ENCODE measurements at places on chromosomes 4 and X.

DNA sequence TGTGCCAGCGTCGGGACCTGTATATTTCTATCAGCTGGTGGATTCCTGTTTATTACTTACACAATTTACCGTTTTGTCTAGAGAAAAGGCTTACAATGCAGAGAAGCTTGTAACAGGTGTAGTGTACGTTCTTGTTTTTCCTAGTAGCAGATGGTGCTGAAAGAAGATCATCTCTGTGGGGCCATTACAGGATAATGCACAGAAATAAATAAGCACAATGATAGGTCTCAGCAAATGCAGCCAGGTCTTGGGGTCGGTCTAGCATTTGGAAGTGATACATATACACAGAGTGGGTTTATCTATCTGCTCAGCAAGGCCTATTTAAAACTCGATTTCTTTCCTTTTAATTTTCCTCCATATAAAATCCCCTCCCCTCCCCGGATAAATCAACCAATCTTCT, 180.9 kb upstream of the LCORL start:
- no peak for DNase-seq

- no peak for DNase-seq
These were observed 233.9 kb upstream of the GLRA2 start for GRCh38 chrX:14295426-14295825.

DNA sequence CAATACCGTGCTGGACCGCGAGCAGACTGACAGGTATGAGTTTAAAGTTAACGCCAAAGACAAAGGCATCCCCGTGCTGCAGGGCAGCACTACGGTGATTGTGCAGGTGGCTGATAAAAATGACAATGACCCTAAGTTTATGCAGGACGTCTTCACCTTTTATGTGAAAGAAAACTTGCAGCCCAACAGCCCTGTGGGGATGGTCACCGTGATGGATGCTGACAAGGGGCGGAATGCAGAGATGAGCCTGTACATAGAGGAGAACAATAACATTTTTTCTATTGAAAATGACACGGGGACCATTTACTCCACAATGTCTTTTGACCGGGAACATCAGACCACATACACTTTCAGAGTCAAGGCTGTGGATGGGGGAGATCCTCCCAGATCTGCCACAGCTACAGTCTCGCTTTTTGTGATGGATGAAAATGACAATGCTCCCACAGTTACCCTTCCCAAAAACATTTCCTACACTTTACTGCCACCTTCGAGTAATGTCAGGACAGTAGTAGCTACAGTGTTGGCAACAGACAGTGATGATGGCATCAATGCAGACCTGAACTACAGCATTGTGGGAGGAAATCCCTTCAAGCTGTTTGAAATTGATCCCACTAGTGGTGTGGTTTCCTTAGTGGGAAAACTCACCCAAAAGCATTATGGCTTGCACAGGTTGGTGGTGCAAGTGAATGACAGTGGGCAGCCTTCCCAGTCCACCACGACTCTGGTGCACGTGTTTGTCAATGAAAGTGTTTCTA, 3.2 kb downstream of the PCDH7 start:
- no peak for DNase-seq

- no peak for DNase-seq
These were observed 207.2 kb downstream of the NLGN4X start for GRCh38 chrX:6021316-6022091.

- DNase-seq: no peak
These were observed 84.9 kb downstream of the ARHGAP6 start for GRCh38 chrX:11580789-11581188.

GRCh38 chr4:173046818-173047217, 121.8 kb upstream of the GALNT7 start:
- DNase-seq: no peak

DNA sequence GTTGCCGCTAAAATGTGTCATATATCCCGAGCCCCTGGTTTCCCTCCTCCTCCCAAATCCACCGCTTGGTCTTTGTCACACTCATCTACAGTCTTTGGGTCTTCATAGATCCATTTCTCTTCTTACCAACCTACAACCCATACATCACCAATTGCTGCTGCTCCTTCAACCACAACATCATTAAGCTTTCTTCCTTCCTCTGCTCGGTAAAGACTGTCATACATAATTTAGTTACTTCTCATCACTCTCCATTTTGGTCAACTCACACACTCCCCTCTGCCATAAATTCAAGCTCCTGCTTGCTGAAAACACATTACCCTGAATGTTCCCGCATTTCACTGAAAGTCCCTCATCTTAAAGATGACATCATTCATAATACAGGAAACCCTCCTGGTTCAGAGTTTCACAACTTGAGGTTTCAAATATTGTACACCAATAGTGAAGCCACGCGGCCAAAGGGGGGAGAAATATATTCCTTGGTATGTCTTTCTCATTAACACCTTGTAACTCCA, 1.7 kb upstream of the DCTD start:
- no peak for DNase-seq

- peak; percentile 56 for DNase-seq
These were observed 18.4 kb upstream of the FRAS1 start for GRCh38 chr4:78038704-78039103.

- DNase-seq: no peak
These were observed 80.6 kb downstream of the AFF1 start for GRCh38 chr4:87015416-87015815.

GRCh38 chrX:84187533-84188319, at the start of gene RPS6KA6:
RPS6KA6 (minus strand) TSS chrX:84188199; CDS start chrX:84187899, 300 bp downstream.
- peak; percentile 75 for DNase-seq

- no peak for DNase-seq
These were observed 144.6 kb upstream of the KIT start for GRCh38 chr4:54513204-54513603.

- DNase-seq: no peak
These were observed 116.4 kb upstream of the NKX1-1 start for GRCh38 chr4:1522606-1523005.

DNA sequence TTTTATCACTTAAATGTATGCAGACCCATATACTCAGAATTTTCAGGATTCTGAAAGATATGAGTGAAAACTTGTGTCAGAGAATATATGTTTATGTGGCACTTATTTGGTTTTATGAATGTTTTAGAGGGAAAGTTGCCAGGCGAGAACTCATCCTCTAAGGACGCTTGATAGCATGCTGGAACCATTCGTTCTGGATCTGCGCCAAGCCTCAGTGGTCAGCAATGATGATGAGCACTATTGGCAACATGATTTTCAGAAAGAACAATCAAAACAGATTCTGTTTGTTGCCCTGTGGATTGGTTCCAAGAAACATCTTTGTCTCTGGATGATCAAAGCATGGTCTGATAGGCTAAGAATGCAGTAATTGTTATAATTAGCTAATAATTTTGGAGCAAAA, 32.1 kb upstream of the RAPGEF2 start:
- no peak for DNase-seq

DNA sequence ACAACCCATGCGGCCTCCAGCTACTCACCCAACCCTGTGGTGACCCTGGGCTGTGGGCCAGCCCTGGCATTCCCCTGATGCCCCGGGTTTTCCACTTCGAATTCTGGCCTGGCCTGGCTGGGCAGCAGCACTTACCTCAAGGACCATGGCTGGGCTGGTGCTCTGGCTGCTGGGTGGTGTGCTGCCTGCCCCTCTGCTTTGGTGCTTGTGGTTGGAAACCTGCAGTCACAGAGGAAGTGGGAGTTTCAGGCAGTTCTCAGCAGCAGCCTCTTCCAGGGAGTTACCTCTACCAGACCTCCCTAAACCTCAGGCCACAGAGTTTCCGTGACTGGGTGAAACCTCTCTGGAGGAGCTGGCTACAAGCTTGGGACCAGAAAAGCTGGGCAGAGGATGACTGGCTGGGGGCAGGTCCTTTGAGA, at the start of gene CXCR3:
TSS of gene CXCR3 (minus strand) at position 209 of the 419 bp plus-strand sequence. CDS start at position 147, 62 bp downstream.
- no peak for DNase-seq

- DNase-seq: no peak
These were observed 1674.0 kb upstream of the PCDH7 start for GRCh38 chr4:29046186-29046585.

GRCh38 chr4:1152290-1152689, 20.1 kb downstream of the SPON2 start:
- no peak for DNase-seq

DNA sequence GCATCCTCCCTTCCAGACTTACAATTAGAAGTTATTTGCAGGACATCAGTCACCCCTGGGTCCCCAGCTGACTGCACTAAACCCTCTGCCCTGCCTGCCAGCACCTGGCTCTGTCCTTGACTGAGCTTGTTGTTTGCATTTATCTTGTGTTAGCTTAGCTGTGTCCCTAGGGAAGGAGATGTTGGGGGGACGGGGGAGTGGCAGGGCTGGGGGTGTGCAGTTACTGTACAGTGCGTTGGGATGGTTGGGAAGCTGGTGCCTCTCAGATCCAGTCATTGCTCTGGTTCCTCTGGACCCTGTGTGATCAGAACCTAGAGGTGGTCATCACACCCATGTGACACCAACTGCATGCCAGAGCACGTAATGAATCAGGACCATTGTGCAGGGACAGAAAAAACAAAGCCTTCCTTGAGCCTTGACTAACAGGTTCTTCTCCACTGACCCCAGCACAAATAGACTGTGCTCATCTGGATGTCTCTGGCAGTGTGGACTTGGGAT, 32.7 kb upstream of the PROM1 start:
- DNase-seq: no peak

GRCh38 chr4:101366331-101366730, 19.0 kb upstream of the PPP3CA start:
- no peak for DNase-seq

GRCh38 chr4:164288578-164288977, 465.4 kb upstream of the SMIM31 start:
- no peak for DNase-seq

DNA sequence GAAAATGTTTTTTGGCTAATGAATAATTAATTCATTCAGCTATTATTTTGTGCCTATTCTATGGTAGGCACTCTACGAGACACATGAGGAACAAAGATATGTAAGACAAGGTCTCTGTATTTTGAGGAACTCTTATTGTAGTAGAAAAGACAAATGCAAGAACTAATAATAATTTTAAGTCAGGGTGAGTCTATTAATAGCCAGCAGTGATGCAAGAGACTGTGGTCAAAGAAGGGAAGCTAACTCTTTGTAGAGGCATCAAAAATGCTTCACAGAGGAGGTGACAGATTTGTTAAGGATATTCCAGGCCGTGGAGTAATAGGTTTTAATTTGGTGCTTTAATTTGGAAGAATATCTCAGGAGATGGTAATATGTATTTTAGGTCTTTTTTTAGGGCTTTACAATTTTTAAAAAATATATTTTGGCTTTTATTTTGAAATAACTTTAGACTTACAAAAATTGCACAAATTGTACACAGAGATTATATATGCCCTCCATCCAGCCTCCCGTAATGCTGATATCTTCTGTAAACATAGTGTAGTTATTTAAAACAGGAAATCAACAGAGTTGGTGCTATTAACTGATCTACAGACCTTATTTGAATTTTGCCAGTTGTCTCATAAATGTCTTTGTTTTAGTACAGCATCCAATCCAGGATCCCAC, 48.1 kb downstream of the DCLK2 start:
- no peak for DNase-seq

- DNase-seq: no peak
These were observed 168.7 kb downstream of the PRDM5 start for GRCh38 chr4:120753854-120754253.

DNA sequence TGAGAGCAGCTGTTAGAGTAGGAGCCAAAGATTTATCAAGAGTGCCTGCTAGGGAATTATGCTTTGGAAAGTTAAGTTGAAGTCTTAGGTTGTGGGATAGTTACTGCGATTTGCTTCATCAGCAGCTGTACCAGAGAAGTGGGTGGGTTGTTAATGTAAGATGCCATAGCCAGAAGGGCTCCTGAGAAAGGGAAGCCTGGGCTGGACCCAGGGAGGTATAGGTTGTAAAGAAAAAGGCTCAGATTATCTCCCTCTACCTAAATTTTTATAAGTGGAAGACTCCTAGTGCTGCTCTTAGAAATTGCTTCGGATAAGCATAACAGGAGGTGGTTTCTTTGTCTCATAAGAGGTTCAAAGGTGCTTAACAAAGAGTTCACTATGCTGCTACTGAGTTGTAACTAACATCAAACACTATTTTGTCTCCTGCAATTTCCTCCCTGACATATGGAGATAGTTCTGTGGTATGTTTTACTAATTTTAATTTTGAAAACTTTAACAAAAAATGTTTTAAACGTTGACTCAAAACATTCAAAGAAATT, 356.9 kb downstream of the DTHD1 start:
- DNase-seq: no peak

- no peak for DNase-seq
These were observed 62.6 kb downstream of the USO1 start for GRCh38 chr4:75786938-75787337.

GRCh38 chr4:105092356-105092755, 54.3 kb upstream of the TET2 start:
- no peak for DNase-seq

DNA sequence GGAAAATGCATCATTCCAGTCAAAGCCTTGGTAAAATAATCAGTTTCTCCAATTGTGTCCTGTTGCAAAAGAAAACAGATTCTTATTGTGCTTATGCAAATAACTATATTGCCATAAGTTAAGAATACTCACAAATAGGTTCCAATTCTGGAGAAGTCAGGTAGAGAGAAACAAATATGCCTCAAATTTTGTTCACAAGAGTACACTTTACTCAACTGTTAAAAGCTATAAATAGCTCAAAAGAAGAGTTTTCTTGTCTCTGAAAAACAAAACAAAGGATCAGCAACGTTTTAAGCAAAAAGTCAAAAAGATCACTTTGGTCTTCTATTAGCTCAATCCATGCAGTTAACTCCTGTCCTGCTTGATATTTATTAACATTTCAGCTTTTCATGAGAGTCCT, 21.9 kb downstream of the SYTL5 start:
- DNase-seq: no peak

DNA sequence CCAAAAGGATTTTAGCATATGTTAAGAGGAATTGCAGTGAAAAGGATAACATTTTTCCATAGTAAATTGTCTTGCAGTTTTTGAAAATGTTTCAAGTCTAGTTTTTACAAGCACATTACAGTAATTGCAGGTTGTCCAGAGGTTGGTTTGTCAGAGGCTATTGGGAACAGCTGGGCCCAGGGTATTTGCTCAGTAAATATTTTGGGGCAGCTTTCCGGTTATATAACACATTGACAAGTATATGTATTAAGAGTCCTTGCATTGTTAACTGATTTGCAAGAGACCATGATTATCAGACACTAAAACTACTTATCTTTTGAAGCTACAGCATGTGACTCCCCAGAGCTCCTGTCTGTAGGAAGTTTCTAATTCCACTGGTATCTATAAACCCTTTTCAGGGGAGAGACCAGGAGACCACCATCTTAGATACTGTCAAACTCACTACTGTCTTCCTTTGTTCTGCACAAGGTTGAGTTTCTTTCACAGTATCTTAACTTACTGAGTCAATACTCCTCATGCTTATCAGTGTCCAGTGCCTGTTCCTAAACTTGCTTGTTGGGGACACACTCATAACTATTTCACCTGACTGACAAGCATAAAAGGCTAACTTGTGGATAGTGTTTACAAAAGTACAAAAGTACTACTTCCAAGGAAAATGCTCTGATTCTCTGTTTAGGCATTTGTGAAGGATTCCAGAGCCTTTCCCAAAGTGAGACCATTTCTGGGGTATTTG, 18.9 kb upstream of the RGN start:
- DNase-seq: no peak

Measured in ecto neural progenitor cell (in vitro differentiated cells).